ENCODE measurements at places on chromosomes 13 and 19.

DNA sequence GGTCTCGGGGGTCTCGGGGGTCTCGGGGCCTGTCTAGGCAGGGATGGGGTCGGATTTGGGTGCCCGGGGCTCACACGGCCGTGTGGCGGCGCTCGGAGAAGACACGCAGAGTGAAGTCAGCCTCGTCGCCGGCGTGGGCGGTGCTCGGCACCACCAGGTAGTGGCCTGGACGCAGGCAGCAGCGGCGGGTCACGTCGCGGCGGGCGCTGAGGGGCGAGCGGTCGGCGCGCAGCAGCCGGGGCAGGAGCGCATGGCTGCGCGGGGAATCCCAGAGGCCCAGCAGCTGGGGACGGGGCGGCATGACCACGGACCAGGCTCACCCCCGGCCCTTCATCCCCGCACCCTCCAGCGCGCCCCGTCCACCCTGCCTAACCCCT lies 8.2 kb downstream of the CAPN12 start:
- no peak for DNase-seq

DNA sequence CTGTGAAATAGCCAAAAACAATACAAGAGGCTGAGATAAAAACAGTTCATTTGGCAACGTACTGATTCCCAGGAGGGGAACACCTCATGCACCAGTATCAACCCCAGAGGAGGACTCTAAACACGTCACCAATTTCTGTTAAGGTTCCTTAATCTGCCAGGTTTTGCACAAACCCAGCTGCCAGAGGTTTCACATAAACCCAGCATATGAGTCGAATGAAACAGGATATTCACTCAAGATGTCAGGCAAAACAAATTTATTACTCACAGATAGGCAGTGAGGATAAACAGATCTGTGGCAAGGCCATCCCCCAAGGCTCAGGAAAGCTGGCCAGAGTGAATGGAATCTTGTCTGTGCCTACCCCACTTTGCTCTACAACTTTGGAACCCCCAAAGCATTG lies 210.9 kb downstream of the GPC5 start:
- peak; percentile 59 for DNase-seq

DNA sequence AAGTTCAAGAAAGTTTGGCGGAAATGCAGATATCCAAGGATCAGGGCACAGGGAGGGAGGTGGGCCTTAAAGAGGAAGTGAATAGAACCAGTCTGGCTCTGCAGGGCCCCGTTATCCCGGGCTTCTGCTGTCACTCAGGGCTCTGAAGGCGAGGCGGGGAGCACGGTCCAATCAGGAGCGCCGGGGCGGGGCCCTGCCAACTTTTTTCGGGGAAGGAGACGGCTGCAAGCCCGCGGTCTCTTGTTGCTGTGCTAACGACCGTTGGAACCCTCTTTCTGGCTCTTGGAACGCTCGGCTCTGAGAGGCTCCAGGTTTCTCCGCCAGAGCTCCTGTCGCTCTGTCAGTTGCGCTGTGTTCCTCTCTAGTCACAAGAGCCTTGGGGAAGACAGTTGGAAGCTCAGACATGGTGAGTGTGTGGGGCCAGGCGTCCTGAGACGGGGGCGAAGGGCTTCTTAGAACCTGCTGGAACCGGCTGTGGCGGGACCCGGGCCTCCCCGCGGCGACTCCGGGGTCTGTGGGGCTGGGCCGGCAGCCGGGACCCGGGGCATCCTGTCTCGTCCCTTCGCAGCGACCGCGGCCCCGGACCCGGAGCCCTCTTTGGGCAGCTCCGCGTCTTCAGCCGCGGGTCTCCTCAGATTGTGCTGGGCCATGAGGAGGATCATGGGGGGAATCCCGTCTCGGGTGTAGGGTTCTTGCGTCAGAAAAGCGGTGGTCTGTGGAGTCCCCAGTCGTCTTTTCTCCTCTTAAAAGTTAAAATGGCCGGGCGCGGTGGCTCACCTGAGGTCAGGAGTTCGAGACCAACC lies 27.7 kb downstream of the ZNF844 start:
- peak; percentile 90 for DNase-seq

GRCh38 chr13:87669379-87669978 lies 1.7 kb upstream of the SLITRK5 start:
- DNase-seq = peak; percentile 21

GRCh38 chr19:41801792-41802211 lies 5.4 kb downstream of the CEACAM3 start:
- DNase-seq = no peak

DNA sequence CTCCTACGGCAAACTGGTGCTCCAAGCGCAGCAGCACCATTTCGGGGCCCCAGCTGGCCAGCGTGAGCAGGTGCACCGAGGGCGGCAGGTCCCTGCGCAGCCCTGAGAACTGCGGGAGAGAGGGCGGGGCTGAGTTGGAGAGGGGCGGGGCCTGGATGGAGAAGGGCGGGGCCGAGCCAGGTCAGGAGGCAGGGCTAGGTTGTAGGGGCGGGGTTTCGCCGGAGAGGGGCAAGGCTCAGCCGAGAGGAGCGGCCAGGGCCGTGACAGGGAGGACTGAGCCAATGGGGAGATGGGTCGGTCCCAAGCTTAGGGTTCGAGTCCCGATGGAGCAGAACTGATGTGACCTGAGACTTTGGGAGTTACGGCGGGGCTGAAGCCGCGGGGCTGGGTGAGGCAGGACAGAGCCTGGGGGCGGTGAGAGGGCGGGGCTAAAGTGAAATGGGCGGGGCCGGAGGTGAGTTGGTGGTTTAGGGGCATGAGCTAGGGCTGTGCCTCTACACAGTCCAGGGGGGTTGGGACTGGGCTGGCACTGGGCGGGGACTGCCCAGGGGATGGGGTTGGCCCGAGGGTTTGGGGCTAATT lies 19.0 kb downstream of the MAN2B1 start:
- peak; percentile 11 for DNase-seq

GRCh38 chr13:94705081-94706030 lies 7.0 kb downstream of the SOX21 start:
- peak; percentile 36 for DNase-seq

DNA sequence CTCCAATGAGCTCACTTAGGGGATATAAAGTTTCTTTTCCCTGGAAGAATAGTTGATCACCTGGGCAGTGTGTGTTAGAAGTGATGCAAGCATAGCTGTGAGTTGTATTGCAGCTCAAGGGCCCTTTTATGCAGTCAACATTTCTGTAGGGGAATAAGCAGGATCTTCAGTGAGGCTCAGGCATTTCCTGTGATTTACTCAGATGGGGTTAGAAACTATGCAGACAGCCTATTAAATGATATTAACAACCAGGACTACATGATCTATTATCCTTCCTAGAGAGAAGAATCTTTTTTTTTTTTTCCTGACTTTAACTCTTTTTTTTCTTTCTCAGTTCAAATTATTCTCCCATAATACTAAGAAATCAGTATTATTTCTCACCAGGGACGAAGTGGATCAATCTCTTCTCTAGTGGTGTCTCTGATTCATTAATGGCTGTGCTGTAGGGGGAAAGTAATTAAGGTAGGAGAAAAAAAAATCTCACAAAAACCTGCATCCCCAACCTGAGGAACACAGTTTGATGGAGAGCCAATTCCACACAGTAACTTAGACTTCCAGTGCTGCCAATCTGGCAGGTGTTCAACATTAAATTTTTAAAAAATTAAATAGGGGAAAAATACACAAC lies 126.4 kb upstream of the SLC10A2 start:
- peak; percentile 41 for DNase-seq

DNA sequence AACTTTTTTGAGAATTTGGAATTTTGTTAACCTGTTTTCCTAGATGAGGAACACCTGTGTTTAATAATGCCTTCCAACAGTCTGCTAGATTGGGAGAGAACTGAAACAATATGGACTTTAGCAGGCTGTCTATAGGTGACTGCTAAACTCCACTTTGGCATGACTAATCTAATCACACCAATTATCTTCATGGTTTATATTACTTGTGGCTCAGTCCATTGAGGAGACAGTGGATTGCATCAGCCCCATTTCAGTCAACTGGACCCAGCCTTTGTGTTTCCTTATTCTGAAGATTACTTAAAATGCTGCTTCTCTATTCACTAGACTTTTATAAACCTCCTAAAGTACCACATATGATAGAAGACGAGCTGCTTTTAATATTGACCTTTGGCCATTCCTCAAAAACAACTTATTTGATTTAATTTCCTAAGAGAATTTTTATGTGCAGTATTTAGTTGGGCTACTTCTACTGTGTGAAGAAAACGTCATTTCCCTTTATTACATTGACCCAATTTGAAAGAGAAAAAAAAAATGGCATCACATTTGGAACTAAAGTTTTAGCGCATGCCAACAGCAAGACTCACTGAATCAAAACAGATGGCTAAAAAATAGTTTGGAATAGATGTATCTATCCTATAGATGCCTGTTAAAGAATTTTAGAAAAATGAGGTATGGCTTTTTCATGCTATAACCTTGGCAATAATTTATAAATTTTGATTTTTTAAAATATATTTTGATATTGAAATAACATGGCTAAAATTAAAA lies 295.8 kb downstream of the NDFIP2 start:
- DNase-seq = peak; percentile 51

DNA sequence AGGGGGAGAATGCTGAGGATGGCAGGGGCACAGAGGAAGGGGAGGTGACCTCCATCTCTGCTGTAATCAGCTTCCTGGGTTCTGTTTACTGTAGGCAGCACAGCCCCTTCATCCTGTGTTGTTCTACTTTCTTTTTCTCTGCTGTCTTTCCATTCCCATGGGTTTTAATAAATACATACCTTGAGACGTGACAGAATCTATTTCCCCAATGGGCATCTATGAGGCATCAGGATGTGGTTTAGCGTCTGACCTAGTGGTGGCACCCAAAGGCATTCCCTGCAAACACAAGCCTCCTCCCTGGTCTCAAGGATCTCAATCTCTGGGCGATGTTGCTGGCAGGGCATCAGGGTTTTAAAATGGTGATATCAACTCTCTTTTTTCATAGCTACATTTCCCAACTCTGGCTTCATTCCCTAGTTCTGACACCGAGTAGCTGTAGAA lies 60.8 kb downstream of the ALOX5AP start:
- peak; percentile 47 for DNase-seq

DNA sequence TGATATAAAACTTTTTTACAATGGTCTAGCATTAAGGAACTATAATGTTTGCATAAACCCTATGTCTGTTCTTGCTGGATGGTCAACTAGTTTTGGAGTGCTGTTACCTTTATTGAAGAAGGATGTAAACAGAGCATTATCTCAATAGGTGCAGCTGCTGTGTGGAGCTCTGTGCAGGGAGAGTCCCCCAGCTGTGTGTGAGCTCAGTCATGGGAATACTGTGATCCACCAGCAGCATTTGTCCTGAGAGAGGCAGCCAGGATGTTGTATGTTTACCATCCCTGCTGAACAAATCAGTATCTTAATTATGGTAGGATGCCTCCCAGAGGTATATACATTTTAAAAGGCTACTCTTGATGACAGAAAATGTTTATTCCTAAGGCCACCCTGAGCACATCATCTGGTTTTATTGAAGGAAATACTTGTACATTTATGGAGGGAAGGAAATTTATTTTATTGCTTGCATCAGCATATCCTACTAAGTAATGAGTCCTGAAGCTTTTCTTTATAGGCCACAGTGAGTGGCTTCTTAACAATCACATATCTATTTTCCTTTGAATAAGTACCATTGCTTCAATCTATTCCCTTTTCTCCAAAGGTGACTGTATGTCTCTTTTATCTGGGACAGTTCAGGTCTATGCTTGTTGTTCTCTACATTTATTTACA lies 11.7 kb downstream of the RAP2A start:
- no peak for DNase-seq

GRCh38 chr19:30077851-30078355 lies 135.9 kb downstream of the URI1 start:
- no peak for DNase-seq

DNA sequence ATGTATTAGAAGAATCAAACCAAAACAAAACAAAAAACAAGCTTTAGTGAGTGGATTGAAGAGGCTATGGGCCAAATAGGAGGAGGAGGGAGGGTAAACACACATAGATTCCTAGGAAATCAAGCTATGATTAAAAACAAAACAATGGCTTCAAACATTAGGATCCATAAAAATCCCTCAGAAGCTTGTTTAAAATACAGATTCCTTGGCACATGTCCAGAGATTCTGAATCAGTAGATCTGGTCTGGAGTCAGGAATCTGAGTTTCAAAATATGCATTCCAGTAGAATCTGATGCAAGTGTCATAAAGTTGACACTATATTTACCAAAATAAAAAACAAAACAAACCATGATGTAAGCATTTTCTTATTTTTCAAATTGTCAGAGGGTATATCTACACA lies 692.8 kb upstream of the SGCG start:
- peak; percentile 24 for DNase-seq

DNA sequence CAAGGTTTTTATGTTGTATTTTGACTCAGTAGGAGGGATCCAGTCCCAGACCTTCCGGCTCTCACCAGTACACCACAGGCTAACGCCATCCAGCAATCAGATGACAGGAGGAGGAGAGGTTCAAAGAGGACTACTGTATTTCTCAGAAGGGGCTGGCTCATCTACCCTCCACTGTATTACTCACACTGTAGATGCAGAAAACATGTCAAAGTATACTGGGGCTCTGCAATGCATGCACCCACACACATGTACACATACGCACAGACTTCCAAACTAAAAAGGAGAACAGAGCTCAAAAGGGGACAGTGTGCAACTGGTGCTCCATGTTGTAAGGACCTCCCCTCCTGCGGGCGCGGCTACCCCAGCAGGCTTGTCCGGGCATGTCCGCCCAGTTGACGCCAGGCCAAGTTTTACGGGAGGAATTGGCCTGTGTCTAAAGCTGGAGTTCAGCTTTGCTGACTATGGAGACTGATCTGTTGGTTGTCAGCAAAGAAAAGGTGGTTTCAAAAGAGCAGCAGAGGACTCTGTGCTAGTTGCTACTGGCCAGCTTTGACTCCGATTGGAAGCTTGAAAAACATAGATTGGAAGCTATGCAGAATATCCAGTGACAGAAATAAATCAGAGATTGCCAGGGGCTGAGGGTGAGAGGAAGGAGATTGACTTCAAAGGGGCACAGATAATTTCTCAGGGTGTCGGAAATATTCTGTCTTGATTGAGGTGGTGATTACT lies 314.2 kb downstream of the DLEU7 start:
- peak; percentile 91 for DNase-seq

DNA sequence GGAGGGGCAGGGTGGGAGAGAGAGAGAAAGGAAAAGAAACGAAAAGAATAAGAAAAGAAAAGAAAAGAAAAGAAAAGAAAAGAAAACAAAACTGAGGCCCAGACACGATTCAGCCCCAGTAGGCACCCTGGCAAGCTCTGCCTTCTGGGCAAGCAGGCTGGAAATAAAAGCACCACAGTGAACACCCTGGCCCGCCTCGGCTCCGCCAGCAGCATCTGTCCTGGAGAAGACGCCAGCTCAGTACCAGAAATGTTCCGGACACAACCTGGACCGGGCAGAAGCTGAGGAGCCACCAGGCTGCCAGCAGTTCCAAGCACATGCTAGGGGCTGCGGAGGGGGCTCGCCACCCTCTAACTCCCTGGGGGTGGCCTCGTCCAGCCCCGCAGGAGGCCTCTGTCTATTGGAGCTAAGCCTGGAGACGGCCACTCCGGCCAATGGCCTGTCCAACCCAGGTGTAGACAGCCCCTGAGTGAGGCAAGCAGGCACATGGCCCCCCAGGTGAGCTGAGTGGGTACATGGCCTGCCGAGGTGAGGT lies 11.4 kb upstream of the CPAMD8 start:
- DNase-seq = no peak

GRCh38 chr13:33213024-33213768 lies 72.4 kb downstream of the STARD13 start:
- no peak for DNase-seq

Data from fibroblast of upper back skin (primary cell).